Fibroblast of skin of right biceps (primary cell): ENCODE measurements at places on chromosomes 7 and 10.

DNA sequence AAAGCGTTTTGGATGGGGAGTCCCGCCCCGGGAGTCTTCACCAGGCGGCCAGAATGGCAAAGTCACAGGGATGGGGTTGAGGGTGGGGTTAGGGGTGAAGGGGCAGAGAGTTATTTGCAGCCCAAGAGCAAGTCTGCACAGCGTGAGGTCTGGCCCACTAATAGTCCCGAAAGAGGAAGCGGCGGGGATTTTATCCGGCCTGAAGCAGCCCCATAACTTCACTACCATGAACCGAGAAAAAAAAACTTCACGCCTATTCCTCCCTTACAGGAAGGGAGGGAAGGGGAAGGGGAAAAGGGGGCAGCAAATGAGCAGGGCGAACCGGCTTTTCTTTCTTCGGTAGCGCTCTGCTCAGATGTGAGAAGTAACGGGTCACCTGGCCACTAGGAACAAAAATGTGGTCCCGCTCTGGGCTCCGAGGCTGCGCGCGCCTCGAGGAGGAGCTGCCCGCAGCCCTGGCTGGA is 712 bp downstream of the ITPRIP start:
- no peak for DNase-seq

DNA sequence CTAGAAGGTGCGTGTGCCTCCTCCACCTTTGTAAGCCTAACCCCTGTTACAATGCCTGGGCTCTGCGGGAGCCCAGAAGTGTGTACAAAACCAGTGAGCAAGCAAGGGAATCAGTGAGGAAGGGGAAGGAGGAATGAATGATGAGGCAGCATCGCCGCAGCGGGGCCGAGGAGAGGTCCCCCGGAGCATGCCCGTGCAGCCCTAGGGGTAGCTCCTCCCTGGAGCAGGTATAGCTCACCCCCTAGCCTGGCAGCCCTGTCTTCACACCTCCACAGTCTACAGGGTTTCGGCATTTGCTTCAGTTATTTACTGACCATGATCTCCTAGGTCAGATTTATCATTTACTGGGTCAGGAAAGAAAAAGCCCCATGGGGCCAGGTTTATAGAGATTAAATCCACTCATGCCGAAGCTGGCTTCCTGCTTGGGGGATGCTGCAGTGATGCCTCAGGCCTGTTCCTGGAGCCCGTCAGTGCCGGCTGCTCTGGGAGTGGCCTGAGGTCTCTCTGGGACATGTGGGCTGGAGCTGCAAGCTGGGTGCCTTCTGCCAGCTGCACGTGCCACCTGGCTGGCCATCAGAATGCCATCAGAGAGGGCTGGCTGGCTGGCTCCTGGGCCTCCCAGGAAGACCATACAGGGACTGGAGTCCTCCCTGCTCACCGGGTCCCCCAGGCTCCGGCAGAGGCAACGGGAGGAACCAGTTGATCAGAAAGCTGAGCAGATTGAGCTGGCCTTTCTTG is 138.9 kb downstream of the GRK5 start:
- no peak for DNase-seq

DNA sequence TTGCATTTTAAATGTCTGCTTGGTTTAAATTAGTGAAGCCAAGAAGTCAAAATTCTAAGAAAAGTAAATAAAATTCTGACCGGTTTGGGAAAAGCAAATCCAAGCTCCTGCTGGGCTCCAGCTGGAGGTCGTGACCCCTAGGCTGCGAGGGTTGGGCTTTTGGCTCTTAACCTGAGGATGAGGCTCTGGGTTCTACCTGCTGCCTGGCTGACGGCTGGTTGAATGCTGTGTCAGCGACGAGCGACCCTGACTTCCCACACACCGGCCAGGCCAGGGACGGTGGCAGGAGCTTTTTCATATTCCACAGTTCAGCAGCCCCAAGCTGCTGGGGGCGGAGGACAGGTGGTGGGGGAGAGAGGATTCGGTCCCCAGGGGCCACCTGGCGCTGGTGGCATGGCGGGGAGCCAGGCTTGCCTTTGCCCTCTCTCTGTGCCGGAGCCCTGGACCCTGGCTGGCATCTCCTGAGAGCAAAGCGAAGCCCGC is 843 bp upstream of the PLPP4 start:
- DNase-seq, result no peak

- peak; percentile 61 for DNase-seq
Measured at GRCh38 chr10:128069351-128070051, 56.7 kb downstream of the MKI67 start.

DNA sequence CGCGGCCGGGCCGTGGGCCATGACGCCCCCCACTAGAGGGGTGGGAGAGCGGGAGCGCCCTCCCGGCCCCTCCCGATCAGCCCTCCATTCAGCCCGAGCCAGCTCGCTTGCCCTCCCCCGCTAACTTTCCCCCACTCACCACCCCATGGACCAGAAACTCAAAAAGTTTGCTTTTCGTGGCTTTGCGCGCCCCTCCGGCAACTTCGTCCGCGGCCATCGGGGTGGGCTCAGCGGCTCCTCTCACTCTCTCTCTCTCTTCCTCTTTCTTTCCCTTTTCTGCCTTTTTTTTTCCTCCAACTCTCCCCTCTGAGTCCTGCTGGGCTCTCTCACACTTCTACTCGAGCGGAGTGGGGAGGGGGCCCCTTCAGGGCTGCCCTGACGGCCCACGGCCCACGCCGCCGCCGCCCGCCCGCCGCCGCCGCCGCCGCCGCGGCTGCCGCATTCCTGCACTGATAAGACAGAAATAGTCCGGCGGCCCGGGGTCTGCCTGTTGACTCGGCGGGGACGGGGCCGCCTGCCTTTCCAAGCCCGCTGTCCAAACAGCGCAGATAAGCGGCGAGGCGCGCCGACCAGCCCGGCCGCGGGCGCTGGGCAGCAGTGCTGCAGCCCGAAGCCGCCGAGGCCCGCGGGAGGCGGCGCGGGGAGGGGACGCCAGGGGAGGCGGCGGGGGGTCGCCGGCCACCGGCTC is at the start of gene SMARCD3:
Gene SMARCD3 (minus strand): TSS at position 349 of the 688 bp plus-strand sequence. CDS start 132 bp downstream, at position 217.
- DNase-seq, result peak; percentile 76

DNA sequence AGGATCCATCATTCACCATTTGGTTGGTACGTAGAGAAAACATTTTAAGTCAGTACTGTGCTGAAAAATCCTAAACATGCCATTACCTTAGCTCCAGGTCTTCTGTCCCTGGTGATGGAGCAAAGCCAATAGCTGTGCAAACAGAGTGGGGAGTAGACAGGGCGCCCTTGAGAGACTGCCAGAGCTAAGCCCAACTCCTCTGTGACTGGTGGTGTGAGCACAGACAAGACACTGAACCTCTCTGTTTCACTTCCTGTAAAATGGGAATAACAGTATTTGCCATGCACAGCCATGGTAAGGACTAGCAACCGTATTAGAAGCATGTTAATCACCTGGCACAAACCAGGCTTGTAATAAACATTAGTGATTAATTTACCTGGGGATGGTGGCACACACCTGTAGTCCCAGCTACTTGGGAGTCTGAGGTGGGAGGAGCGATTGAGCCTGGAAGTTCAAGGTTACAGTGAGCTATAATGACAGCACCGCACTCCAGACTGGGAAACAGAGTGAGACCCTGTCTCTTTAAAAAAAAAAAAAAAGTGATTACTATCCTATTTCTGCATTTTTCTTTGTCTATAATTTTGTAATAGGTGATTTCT is 28.7 kb downstream of the LYZL1 start:
- DNase-seq, result no peak

DNA sequence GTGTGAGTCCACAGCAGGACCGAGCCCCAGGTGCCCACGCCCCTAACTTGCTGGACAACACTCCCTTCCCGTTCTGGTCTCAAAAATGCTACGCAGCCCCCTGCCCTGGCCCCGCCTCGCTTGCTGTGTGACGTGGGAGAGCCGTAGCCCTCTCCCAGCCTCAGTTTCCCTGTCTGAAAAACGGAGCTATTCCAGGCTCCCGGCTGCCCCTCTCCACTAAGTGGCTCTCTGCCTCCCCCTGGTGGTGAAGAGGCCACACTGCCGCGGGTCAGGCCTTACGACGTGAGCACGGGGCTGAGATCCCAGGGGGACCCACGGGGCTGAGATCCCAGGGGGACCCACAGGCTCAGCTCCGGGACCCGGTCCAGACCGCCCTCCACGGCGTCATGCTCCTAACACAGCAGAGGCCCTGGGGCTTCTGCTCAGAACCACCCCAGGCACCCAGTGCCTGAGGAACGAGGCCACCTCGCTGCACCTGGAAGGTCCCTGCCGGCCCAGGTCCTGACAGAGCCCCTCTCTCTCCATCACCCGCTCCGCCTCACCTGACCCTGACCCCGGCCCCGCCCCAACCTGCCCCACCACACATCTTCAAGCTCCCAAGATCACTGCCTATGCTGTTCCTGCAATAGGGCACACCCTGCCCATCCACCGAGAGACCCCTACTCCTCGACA is 26.7 kb downstream of the MICALL2 start:
- peak; percentile 38 for DNase-seq

DNA sequence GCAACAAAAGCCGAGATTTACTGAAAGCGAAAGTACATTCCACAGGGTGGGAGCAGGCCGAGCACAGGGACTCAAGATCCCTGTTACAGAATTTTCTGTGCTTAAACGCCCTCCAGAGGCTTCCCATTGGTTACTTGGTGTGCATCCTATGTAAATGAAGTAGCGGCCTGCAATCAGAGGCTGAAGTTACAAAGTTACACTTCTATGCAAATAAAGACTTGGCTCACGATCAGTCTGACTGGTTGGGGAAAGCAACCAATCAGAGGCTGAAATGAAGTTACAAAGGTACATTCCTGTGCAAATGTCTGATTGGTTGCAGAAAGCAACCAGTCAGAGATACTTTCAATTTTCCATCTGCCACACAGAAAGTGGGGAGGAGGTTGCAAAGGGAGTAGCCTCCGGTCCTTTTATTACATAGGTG is 4.1 kb downstream of the ACBD7 start:
- DNase-seq, result peak; percentile 90

DNA sequence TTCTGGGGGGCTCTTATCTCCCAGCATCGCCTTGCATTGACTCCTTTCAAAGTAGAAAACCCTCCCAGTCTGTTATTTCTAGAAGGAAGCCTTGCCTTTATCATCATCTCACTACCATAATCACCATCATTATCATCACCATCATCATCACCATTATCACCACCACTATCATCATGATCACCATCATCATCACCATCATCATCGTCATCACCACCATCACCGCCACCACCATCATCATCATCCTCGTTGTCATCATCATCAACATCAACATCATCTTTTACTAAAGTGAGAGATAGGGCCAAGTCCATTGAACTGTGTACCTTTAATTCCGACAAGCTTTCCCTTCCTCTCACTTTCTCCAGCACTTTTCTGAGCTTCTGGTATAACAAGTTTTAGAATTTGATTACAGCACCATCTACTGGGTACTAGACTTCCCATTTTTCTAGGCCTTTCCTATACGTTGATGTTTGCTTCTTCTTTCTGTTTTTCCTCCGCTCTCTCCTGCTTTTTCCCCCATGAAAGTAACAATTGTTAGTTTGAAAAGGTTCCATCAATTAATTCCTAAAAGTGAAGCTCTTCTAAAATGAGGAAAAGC is 226.4 kb downstream of the BUB3 start:
- no peak for DNase-seq

DNA sequence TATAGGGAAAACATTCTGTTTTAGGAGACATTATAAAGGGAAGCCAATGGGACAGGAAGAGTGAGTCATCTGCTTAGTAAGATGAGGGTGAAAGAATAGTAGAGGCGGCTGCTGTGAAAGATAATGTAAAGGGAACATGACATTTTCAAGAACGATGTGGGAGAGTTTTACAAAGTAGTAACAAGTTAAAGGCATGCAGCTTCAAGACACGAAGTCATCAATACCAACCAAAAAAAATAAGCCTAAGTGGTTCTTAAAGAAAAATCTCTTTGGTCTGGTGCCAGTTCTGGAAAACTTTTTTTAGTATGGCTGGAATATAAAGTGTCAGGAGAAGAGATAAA is 6.1 kb downstream of the GSTO1 start:
- DNase-seq, result peak; percentile 73

DNA sequence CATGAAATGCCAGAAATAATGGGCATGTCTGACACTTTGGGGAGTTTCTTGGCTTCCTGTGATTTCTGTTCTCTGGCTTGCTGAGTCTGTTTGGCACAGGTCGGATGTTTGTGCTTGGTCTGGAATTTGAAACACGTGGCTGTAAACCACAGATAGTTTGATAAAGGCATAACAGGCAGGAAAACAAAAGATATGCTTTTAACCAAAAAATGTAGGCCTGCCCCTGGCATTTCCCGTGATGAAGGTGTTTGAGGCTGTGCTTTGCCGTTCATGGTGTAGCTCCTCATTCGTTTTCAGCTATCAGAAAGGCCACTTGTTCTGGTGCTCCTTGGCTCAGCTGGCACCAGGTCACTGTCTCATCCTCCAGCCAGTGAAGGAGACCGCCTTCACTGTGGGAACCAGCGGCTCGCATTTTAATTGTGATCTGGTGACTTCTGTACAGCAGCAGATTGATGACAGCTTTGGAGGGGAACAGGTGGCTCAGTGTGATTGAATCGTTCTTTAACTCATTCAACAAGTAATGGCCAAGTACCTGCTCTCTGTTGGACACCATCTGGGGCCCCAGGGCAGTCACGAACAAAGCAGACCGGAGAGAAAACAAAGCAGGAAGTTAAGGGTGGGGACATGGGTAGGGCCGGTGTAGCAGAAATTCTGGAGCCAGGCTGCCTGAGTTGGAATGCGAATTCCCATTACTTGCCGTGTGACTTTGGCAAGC is 111.5 kb downstream of the CCNY start:
- DNase-seq, result peak; percentile 69

DNA sequence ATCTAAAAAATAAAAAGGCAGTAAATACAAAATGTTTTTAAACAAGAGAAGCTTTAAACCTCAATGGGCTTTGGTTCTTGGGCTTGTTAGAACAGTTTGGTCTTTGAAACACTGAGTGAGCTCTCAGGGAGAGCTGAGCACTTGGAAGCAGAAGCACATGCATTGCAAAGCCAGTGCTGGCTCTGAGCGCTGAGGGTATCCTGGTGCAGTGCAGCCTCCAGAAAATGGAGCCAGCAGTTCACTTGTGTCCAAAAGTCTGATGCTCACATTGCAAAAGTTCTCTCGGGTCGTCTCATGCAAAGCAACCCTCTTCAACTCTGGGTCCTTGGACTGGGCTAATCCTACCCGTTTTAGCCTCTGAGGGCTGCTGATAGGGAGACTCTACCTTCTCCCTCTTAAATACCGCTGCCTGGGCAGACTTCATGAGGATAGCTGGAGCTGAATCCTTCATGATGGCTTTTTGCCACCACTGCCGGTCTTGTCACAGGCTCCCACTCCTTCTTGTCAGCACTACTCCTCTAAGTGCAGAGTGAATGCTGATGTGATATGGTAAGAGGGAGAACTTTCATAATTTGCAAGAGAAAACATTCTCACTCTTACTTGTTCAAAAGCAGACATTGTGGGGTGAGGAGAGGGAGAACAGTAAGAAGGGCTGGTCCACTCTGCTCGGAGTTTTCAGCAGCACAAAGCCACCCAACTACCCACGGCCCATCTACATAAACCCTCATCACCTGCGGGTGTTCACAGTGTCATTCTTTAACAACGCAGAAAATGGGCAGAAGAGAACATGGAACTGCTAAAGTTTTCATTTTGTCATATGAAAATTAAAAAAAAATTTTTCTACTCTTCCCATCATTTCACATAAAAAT is 42.2 kb upstream of the BMPER start:
- DNase-seq, result no peak

DNA sequence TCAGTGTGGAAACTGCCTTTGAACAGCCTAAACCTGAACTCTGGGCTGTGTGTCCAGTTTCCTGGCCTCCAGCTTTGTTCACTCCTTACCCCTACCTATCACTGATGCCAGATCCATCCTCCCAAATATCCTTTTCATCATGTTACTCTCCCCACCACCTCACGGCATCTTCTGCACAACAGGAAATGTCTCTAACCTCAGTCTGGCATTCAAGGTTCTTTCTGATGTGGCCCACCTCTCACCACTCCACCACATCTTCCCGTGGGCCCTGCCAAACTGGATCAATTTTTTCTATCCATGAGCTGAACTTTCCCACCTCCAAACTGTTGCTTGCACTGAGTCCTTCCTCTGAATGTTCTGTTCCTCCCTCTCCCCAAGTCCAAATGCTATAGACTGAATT is 35.8 kb upstream of the MAP3K8 start:
- DNase-seq, result no peak
